ENCODE measurements at places on chromosomes 16 and 17.

- DNase-seq, result no peak
These were observed 497.8 kb upstream of the ZFHX3 start for GRCh38 chr16:73545755-73546154.

GRCh38 chr17:50458270-50458669 is 10.4 kb downstream of the CHAD start:
- DNase-seq, result no peak

- DNase-seq, result no peak
These were observed 238.7 kb upstream of the TBX2 start for GRCh38 chr17:61160789-61161445.

DNA sequence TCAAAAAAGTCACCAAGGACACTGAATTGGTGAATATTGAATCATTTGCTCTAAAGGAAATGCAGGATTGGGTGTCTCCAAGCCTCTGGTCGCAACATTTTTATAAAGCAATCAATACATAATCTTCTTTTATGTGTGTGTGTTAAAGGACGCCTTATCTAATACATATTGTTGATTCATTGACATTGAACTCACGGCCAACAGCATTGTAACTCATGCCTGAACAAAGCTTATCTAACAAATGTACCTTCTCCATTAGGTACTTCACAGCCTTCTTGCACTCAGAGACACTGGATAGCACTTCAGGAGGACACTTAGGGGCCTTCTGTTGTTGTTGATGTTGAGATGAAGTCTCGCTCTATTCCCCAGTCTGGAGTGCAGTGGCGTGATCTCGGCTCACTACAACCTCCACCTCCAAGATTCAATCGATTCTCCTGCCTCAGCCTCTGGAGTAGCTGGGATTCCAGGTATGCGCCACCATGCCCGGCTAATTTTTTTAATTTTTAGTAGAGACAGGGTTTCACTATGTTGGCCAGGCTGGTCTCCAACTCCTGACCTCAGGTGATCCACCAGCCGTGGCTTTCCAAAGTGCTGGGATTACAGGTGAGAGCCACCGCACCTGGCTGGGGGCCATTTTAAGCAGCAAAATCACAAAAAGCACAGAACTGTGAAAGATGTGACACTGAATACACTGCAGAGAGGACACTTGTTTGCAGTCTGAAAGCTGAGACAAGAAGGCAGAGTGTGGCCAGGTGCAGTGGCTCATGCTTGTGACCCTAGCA is 13.2 kb upstream of the PDXDC1 start:
- DNase-seq, result no peak

GRCh38 chr17:30225112-30225511 is 10.4 kb downstream of the SLC6A4 start:
- DNase-seq, result no peak
